Keratinocyte (primary cell): ENCODE measurements at places on chromosomes 1 and 21. TPM values are rescaled to one million over a fixed set of nuclear protein-coding genes. Genes with fewer than 3 reads are reported as not detected.

- DNase-seq: peak; percentile 58
Measured at GRCh38 chr1:6386371-6386949, 7.1 kb downstream of the ACOT7 start.

DNA sequence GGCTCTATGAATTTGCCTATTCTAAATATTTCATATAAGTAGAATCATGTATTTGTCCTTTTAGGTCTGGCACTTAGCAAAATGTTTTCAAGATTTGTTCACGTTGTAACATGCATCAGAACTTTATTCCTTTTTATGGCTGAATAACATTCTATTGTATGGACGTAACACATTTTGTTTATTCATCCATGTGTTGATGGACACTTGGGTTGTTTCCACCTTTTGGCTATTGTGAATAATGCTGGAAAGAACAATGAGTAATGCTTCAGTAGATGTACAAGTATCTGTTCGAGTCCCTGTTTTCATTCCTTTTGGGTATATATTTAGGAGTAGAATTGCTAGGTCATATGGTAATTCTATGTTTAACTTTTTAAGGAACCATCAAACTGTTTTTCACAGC lies 24.7 kb downstream of the SLC35A3 start:
- DNase-seq: no peak

GRCh38 chr1:242525360-242525722 lies 844 bp upstream of the PLD5 start:
- no peak for DNase-seq

GRCh38 chr1:200890818-200891773 lies 3.6 kb upstream of the INAVA start:
- DNase-seq: no peak

The FCER1G gene
- polyA plus RNA-seq: 0.51 to 1.2 TPM (median 0.62 TPM) in 3 replicates
